M059J (cell line): ENCODE measurements at places on chromosomes 12 and 14. TPM values are rescaled to one million over a fixed set of nuclear protein-coding genes. Genes with fewer than 3 reads are reported as not detected.

- DNase-seq, result peak; percentile 96
Measured at GRCh38 chr12:75641031-75641780, 129.8 kb upstream of the KRR1 start.

DNA sequence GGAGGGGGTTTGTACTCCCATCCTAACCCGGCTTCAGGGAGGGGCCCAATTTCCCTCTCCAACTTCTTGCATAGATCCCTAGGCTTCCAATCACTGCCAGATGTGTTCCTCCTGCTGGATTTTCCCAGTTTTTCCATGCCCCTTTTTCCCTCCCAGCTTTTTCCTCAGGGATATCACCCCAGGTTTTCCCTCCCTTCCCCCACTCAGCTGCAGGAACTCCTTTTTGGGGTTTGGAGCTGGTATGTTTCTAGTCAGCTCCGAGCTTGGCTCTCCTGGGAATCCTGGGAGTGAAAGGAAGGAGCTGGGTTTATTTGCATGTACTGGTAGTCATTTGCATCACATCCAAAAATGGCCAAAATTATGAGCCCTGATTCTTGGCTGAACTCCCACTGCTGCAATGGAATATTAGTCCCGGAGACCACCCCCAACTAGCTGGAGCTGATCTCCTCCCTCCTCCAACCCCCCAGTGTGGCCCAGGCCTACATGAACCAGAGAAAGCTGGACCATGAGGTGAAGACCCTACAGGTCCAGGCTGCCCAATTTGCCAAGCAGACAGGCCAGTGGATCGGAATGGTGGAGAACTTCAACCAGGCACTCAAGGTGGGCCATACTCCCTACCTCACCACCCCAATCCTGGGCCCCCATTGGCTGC lies 1.4 kb upstream of the RDH5 start:
- no peak for DNase-seq

- no peak for DNase-seq
Measured at GRCh38 chr14:68702135-68702534, 90.7 kb downstream of the ZFP36L1 start.

DNA sequence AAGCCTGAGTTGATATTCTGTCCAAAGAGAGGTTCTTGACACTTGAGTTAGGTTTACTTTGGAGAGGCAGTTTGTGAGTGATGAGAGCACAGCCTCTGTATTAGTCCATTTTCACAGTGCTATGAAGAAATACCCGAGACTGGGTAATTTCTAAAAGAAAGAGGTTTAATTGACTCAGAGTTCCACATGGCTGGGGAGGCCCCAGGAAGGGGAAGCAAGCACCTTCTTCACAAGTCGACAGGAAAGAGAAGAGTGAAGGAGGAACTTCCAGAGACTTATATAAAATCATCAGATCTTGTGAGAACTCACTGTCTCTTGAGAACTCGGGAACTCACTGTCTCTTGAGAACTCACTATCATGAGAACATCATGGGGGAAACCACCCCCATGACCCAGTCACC lies 5.4 kb downstream of the ZC3H14 start:
- DNase-seq, result no peak

TGM1 gene
- 0.05 and 0.12 TPM in 2 replicates for total RNA-seq

LRFN5 gene
- total RNA-seq, result 0.05 TPM in 1 of 2 replicates, not detected in the other

DNA sequence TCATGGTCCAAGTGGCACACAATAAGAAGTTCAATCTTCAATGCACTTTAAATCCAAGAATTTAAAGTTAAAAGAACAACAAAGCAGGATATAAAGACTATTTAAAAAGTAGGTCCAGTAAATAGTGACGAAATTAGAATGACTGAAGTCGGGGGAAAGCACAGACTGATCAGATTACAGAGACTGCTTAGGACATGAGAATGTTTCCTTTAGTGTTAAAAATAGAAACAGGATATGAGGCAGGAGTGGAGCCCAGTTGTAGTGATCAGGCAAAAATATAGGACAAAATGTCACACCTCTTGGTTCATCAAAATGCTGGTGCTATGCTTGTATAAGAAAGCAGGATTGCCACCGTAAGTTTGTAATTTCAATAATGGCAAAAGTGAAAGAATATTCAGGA lies 52.2 kb upstream of the CD163 start:
- peak; percentile 71 for DNase-seq

- no peak for DNase-seq
Measured at GRCh38 chr12:96249196-96250118, 55.3 kb downstream of the ELK3 start.

- DNase-seq, result peak; percentile 91
Measured at GRCh38 chr12:15979096-15980092, 68.3 kb downstream of the DERA start.

DNA sequence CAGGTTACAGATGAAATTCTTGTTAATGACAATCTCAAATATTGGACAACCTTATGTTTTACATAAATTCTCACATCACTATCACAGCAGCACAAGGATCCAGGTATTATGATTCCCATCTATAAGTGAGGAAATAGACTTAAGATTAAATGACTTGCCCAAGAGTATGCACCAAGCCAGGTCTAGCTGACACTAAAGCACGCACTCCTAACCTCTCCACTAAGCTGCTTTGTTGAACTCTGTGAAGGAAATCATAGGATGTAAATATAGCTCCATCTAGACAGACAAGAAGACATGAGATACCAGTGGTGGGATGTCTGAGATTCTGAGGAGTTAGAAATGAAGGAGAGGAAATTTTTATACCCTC lies 87.9 kb downstream of the PHLDA1 start:
- no peak for DNase-seq

- DNase-seq, result no peak
Measured at GRCh38 chr12:118206107-118206412, 70.1 kb downstream of the PEBP1 start.

CFAP251 gene
- 1.1 and 1.2 TPM in 2 replicates for total RNA-seq

DNA sequence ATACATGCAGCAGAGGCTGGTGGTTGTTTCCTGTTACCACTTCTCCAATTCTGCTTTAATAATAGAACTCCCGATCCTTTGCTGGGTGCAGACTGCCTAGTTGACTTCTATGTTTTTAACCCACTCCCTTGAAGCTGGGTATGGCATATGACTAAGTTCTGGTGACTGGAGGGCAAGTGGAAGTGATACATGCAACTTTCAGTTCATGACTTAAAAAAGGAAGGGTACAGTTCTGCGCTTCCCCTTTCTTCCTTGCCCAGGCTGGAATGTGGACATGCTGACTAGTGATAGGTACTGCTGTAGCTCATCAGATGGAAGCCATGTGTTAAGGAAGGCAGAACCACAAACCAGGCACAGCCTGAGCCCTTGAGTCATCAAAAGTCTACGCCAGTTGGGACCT lies 2.4 kb upstream of the A2M start:
- DNase-seq, result no peak

DNA sequence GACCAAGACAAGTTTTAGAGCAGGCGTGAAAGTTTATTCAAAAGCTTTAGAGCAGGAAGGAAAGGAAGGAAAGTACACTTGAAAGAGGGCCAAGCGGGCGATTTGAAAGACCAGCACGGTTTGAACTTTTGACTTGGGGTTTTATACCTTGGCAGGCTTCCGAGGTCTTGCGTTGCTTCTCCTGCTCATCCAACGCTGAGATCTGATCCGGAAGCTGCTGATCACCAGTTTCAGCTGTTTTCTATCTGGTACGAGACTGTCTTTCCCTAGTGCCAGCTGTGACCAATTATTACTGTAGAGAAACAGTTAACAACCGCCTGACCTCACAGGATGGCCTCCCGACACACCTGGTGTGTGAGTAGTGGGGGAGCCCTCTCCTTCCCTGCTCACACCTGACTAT lies 20.6 kb upstream of the SNRPF start:
- peak; percentile 91 for DNase-seq

MAPKAPK5 gene
- total RNA-seq, result 24.0 and 38.8 TPM in 2 replicates

- DNase-seq, result no peak
Measured at GRCh38 chr12:47892819-47893218, 12.0 kb downstream of the VDR start.

DNA sequence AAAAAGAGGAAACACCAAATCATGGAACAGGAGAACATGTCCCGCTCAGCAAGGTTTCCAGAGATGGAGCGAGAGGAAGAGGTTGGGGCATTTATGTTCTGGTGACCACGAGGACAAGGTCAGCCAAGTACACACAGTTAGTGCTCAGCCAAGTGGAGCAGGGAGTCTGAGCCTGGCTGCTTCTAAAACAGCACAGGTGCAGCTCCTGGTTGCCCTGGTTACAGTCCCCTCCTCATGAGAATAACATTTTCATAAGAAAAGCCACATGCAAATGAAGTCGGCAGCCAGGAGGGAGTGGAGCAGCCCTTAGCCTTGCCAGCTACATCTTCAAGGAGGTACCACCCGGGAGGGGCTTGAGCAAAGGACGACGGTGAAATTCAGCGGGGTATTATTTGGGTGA lies 81.8 kb downstream of the NOS1 start:
- DNase-seq, result no peak

- DNase-seq, result peak; percentile 39
Measured at GRCh38 chr12:57735198-57735855, 3.2 kb downstream of the AGAP2 start.

DNA sequence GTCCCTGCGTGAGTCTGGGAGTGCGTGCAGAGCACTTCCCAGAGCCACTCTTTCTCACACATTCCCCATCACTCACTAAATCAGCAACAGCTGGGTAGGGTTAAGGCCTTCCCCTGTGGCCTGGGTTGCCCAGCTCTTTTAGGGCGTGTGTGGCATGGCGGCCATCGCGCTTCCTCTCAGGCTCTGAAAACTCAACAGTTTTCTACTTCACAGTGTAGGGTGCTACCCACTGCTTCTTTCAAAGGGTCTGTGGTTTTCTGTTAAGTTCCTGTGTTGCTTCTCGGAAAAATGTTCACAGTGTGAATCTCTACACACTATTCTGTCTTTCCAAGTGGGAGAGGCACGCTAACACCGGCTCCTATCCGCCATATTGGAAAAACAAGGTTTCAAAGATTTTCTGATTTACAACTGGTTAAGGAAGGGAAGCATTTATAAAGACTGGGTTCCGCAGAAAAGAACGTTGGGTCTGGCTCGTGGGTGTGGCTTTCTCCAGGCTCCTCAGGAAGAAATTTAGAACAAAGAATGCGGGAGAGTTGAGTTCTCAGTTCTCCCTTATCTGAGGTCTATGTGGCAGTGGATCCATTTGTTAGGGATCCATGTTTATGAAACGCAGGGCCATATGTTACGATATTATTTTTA lies 34.9 kb upstream of the AEBP2 start:
- DNase-seq, result no peak

- DNase-seq, result peak; percentile 40
Measured at GRCh38 chr14:53890611-53891101, 66.0 kb downstream of the BMP4 start.

CMA1 gene
- not detected in 2 replicates for total RNA-seq

DNA sequence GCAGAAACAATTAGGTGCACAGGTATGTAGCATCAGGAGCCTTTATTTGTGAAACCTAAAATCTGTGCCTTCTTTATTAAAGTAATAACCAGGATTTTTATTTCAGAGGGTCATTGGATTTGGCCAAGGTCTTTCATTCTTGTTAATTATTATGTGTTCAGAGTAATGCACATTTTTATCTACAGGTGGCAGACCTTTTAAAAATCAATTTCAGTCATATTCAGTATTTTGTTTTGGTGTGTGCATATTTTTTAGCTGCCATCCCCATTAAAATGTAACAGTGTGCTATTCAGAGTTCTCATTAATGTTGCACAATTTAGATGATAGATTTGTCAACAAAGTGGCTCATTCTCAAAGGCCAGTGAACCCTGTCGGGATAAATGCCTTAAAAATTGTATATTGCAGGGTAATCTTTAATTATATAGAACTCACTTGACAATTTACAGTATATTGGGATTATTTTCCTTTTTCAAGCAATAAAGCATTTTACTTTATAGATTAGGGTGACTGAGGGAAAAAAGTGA lies 319.3 kb upstream of the SOX5 start:
- DNase-seq, result no peak

- DNase-seq, result peak; percentile 0
Measured at GRCh38 chr14:86852530-86852929, 1140.5 kb downstream of the GALC start.

- DNase-seq, result no peak
Measured at GRCh38 chr14:50936882-50937281, 7.4 kb downstream of the PYGL start.

ARPC3 gene
- 987 and 1,311 TPM in 2 replicates for total RNA-seq

GRCh38 chr14:38255408-38255672 lies 553 bp downstream of the CLEC14A start:
- no peak for DNase-seq

DNA sequence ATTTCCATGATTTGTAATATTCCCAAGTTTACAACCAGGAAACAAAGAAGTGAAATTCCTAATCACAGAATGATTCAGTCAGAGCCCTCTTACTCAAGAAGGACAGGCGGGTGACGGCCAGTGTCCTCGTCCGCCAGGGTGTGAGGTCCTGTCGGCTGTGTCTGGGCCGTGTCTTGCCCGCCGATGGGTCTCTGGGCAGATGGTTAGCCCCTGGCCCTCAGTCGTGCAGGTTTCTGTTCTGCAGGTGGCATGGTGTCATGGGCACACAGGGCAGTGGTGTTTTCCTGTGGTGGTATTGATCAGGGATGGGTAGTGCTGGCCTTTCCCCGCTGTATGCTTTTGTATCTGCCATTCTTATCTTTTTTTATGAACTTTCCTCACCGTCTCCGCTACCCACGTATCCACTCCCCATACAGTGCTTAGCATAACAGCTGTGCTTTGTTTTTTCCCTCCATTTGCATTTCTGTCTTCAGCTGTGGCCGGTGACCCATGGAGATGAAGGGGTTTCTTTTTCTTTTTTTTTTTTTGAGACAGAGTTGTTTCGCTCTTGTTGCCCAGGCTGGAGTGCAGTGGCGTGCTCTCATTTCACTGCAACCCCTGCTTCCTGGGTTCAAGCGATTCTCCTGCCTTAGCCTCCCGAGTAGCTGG lies 100.7 kb downstream of the TSPAN9 start:
- DNase-seq, result no peak

DNA sequence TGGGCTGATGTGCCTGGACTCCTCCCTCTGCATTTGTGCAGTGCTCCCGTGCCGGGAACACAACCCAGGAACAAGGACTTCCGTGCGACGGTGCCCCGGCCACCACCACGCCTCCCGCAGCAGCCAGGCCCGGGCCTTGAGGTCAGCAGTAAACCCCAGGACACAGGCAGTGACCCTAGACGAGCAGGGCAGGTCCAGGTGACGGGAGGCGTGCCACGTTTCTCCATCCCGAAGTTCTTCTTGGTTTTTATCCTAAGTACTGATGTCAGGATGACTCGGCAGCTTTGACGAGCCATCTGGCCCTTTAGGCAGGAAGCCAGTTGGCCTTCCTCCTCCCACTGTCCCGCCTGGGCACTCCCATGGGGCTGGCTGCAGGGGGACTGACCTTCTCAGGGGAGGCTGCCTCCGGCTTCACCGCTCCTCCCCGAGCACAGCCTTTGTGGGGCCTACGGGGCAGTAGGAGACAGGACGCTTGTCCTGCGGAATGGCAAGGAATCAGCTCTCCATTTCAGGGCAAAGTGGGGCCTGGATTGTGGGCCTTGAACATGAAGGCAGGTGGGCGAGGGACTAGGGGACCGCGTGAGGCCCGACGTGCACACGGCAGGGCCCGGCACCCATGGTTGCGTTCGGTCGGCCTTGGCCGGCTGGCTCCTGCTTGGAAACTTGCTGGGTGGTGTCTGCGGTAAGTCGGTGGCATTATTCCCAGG lies 94.1 kb downstream of the FBXL14 start:
- peak; percentile 58 for DNase-seq

FAM186B gene
- 0.07 TPM in 1 of 2 replicates, not detected in the other for total RNA-seq

- DNase-seq, result peak; percentile 88
Measured at GRCh38 chr12:47022296-47022695, 57.1 kb upstream of the PCED1B start.
